ENCODE measurements at places on chromosomes 11 and 22.

- no peak for DNase-seq
Observed at GRCh38 chr22:40031766-40032470, 37.2 kb downstream of the FAM83F start.

- no peak for DNase-seq
Observed at GRCh38 chr11:8062781-8063257, 18.2 kb upstream of the TUB start.

GRCh38 chr11:20127671-20128527 lies 32.4 kb downstream of the DBX1 start:
- peak; percentile 67 for DNase-seq

DNA sequence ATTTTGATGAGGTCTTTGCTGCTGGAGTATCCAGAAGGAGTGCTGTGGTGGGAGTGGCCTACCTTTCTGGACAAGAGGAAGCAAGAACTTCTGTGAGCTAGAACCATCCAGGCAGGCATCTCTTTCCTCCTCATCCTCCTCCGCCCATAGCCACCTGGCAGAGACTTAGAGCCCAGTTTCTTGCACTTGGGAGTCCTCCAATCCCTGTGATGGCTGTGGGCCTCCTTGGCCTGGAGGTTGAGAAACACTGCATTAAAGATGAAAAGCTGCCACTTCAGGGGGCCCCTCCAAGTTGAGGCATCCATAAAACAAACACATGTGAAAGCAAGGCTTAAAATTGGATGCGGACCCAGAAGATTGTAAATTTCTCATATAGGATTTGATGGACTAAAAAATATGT lies 110.3 kb downstream of the ZBTB16 start:
- DNase-seq: no peak

DNA sequence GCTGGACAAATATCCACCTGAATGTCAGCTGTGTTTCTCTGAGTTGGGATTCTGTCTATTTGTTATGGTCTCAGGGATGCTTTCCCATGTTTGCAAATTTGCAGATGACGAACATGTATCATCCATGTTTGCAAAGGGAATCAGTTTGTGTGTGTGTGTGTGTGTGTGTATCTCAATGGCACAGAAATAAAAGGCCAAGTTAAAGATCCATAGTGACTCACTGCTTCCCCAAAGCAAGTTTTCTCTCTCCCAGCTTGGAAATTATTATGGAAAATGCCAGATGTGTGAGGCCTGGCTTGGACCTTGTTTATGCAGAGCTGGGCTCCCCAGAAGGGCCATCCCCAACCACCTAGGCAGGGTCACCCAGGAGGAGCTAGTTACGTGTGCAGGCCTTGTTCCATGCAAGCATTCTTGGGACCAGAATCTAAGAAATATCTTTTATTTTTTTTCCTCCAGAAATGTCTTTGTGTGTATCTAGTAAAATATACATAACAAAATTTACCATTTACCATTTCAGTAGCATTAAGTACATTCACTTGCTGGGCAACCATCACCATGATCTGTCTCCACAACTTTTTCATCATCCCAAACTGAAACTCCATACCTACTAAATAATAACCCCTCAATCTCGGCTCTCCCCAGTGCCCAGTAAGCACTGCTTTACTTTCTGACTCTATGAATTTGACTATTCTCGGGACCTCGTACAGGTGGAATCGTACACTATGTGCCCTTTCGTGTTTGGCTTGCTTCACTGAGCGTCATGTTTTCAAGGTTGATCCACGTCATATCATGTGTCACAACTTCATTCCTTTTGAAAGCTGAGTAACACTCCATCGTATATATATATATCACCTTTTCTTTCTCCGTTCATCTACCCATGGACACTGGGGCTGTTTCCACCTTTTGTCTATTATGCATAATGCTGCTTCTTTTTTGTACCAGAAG lies 56.6 kb upstream of the WNT7B start:
- no peak for DNase-seq

GRCh38 chr11:118610773-118611432 lies 3.5 kb downstream of the PHLDB1 start:
- DNase-seq: peak; percentile 80

DNA sequence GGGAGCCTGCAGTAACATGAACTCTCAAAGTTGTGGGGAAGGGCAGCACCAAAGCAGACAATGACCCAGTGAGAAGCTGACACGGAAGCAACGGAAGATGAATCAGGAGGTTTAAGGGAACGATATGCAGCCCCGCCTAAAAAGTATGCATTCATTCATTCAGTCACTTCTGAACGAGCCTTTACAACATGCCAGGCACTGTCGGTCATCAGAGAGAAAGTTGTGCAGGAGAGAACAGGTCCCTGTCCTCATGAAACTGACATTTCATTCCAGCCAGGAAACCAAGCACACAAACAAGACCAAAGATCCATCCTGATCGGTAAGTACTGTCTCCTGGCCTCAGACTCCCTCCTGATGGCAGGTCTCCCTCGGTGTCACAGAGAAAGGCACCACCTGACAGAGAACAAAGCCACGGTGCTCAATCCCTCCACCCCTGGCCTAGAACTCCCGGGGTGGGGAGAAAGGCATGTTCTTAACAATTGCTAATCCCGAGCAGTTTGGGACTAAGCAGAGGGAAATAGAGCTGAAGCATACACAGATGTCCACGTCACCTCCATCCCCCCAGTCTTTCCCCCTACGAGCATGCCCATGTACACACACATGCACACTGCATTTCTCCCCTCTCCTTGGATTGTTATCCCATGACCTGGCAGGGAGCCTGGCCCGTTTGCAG lies 49.3 kb downstream of the LRFN4 start:
- peak; percentile 32 for DNase-seq

GRCh38 chr22:35834061-35834460 lies 116.4 kb downstream of the APOL5 start:
- DNase-seq: peak; percentile 51

- DNase-seq: peak; percentile 58
Observed at GRCh38 chr11:124069429-124070401, 28.6 kb upstream of the OR10G7 start.

- no peak for DNase-seq
Observed at GRCh38 chr11:64747961-64748665, 4.2 kb upstream of the RASGRP2 start.

- DNase-seq: no peak
Observed at GRCh38 chr11:119729581-119729927, 554 bp upstream of the NECTIN1 start.

GRCh38 chr11:34603129-34604001 lies 17.5 kb upstream of the EHF start:
- no peak for DNase-seq

DNA sequence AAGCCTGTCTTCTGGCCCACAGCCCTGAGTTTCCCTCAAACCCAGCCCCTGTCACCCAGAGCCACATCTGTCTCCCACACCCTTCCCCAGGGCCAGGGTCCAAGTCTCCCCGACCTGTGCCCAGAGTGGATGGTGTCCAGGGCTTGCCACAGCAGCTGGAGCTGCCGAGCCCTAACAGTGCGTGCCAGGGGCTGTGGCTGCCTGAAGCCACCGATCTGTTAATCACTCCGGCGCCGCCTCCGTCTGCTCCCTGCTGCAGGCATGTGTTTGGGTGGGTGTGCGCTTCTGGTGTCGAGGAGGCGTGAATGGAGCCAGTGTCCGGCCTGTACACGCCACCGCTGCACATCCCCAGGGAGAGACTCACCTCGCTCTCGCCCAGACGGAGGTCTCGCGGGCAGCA lies 26.1 kb downstream of the SHISAL1 start:
- no peak for DNase-seq

- DNase-seq: no peak
Observed at GRCh38 chr11:83540112-83540675, 254.0 kb upstream of the CCDC90B start.

- no peak for DNase-seq
Observed at GRCh38 chr11:71443736-71444445, 4.3 kb downstream of the DHCR7 start.

- no peak for DNase-seq
Observed at GRCh38 chr22:20651286-20651685, 122.6 kb upstream of the SERPIND1 start.

DNA sequence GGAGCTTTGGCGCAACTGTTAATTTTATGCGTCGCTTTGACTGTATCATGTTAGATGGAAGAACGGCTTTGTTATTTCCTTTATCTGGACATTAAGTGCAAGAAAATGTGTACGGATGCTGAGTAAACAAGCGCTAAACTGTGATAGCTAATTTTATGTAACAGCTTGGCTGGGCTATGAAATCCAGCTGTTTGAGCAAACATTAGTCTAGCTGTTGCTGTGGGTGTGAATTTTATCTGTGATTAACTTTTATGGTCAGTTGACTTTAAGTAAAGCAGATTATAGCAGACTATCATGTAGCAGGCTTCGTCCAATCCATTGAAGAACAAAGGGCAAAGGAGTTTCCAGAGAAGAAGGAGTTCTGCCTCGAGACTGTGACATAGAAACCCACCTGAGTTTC lies 14.0 kb downstream of the OR8A1 start:
- DNase-seq: no peak

- DNase-seq: peak; percentile 85
Observed at GRCh38 chr11:2268729-2269600, 1.4 kb downstream of the ASCL2 start.

- DNase-seq: no peak
Observed at GRCh38 chr11:61058583-61059259, 43.6 kb upstream of the CD5 start.

- DNase-seq: no peak
Observed at GRCh38 chr11:76843907-76844306, 16.8 kb upstream of the ACER3 start.

DNA sequence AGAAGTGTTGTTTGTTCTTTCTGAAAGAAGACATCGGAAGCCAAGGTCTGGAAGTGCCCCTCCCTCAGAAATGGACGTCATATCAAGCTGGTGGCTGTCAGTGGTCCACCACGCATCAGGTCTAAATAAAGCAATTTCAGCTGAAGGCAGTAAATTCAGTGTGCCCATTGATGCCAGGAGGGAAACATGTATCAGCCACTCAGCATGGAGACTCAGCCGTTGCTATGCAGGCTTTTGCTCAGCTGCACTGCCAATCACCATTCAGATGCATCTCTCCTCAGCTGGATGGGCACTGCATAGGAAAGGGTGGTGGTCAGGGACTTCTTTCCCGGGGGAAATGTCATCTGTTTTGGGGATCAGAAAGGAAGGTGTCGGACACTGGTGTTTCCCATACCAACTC lies 878.2 kb downstream of the NTM start:
- no peak for DNase-seq

DNA sequence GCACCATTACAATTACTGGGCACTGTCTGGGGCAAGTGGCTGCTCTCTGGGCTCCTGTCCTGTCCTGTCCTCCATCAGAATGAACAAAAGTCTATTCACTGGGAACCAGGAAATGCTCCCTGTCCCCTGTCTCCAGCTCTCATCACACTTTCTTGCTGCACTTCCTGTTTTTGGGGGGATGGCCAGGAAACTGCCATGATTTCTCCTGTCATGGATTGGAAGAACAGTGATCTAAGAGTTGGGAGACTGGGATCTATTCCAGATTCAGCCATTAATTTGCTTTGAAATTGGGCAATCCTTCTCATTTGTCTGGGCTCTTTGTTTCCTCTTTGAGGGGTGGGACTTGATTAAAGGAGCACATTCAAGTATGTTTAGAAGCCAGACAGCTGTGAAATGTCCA lies 61.4 kb upstream of the KIRREL3 start:
- DNase-seq: no peak

DNA sequence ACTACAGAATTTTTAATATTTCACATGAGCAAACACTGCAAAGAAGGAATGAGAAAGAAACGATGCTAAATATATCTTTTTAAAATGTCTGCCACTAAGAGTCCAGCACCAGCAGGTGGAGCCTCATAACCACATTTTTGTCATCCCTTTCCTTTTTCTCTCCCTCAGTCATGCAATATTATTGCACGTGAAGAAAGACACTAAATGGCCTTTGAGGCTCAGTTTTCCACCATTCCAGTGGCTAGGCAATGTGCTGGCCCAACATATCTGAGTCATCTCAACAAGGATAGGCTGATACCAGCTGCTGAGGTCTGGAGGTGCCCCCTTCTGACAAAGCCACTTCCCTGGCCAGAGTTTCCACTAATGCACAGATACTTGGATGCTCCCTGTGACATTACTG lies 1.8 kb downstream of the ALKBH8 start:
- peak; percentile 39 for DNase-seq

- DNase-seq: peak; percentile 40
Observed at GRCh38 chr11:88175569-88176075, 379 bp upstream of the RAB38 start.

DNA sequence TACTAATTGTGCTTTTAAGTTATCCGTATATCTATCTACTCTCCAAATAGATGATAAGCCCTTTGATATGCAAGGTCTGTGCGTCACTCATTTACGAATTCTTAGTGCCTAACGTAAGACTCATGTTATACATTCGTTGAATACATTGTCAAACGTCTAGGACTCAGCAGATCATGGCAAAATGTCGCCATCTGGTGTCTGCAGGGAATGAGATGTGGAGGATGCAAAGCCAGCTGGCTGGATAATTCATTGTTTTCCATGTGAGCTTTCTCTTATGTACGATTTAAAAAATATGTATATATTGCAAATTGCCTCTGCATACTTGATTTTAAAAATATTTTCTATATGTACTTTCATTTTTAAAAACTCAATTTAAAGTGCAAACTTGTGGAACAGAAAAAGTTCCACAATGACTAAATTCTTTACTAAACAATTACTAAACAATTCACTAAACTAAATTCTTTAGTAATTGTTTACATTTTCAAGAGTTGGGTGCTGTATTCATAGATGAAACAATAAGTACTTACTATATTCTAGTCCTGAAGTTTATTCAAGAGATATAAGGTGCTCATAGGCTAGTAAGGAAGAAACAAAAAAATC lies 33.8 kb downstream of the ZNF202 start:
- peak; percentile 74 for DNase-seq

GRCh38 chr11:3764266-3764665 lies 33.1 kb downstream of the NUP98 start:
- DNase-seq: no peak

GRCh38 chr22:35840302-35840739 lies 122.6 kb downstream of the APOL5 start:
- peak; percentile 52 for DNase-seq

- DNase-seq: no peak
Observed at GRCh38 chr11:111386611-111387150, 7.6 kb upstream of the POU2AF1 start.
